ENCODE measurements at places on chromosomes 2 and 18. TPM values are rescaled to one million over a fixed set of nuclear protein-coding genes. Genes with fewer than 3 reads are reported as not detected.

- DNase-seq, result no peak
Observed at GRCh38 chr2:68612765-68613519, 30.4 kb upstream of the PROKR1 start.

- DNase-seq, result no peak
Observed at GRCh38 chr2:20132990-20133535, 81.6 kb upstream of the LAPTM4A start.

LHCGR gene
- total RNA-seq, result not detected

DNA sequence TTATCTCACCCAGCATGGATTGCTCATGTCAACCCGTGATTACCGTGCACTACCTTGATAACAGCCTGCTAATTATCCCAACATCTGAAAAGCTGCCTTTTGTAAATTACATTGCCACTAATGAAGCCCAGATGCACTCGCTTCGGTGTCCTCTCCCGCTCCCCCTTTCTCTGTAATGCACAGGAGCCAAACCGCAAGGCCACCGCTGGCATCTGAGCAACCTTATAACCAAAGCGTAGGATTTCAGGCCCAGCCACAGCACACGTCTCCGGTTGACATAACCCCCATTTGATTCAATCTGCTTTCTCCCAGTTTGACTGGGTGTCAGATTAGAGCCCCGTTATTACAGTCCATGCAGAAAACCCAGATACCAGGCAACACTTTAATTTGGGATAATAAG is 341.2 kb downstream of the ALK start:
- no peak for DNase-seq

GRCh38 chr2:198517976-198518375 is 713.6 kb downstream of the PLCL1 start:
- DNase-seq, result no peak

DNA sequence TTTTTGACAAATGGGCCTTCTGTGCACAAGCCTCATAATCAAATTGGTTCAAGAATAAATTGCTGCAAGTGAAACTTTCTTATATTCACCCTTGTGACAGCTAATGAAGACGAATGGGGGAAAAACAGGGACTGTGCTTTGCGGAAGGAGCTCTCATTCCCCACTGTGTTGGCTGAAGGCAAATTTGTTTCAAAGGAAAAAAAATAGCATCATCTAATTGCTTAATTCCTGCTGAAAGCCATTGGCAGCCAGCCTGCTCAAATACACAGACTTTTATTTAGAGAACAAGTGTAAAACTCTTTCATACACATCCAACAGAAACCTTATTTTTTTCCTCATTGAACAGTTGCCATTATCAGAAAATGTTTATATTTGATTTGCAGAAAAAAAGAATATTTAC is 172.3 kb downstream of the ARL6IP6 start:
- DNase-seq, result no peak
